Foreskin fibroblast (primary cell): ENCODE measurements at places on chromosomes 7 and 10.

GRCh38 chr10:48390933-48391845 is 84.7 kb downstream of the MAPK8 start:
- peak; percentile 52 for DNase-seq

DNA sequence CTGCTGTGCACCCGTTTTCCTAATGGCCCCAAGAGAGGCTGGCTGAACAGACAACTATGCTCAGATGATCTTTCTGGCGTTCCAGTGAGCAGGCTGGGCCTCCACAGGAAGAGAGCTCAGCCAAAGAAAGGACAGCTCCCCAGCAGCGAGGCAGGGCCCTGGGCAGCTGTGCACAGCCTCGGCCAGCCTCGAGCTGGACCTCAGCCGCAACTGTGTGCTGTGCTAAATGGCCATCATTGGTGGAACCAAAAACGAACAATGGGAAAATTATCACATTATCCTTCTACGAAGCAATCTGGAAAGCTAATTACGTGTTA is 97.5 kb downstream of the CTBP2 start:
- DNase-seq, result peak; percentile 88

- DNase-seq, result no peak
Measured at GRCh38 chr7:155104913-155105312, 34.8 kb downstream of the HTR5A start.

DNA sequence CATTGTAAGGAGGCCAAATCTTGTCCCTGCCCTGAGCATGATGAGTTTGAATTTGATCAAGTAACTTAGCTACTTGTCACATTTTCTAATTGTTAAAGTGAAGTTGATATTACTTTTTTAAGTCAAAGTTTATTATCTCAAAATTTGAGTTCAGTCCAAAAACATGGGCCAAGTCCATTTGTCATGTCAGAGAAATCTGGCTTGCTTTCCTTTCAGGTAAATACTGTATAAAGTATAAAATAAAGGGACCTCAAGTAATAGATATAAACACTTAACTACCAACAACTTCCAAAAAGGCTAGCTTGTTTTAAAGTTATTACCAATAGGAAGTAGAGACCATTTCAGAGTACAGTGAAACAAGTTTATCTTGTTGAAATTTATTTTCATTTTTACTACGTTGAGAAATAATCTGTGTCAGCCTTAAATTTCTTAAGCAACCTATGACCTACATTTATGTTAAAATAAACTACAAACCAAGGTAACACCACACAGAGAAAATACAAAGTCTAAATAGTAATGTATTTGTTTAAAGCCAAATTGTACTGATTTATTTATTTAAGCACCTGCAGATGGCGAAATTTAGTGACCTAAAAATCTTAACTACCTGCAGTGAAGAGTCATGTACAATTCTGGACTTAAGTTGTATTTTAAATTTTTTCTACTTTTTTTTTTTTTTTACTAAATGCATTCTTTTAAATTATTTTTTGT is 36.5 kb downstream of the FHIP2A start:
- DNase-seq, result no peak

DNA sequence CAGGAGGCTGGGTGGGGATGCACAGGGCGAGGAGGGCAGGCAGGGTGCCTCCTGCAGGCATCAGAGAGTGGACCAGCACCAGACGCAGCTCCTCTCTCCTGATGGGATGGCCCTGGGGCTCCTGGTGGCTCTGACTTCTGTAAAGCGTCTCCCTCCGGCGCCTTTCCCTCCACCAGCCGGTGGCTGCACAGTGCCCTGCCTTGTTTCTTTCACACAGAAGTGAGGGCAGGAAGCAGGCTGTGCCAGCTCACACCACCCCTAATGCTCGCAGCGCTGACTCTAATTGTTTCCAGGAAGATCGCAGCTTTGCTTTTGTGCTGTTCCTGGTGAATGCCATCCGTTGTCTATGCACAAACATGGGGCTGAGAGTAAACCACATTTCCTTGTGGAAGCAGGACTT is 152.3 kb upstream of the LANCL2 start:
- no peak for DNase-seq

GRCh38 chr10:78255796-78256638 is 222.4 kb downstream of the RPS24 start:
- DNase-seq, result peak; percentile 97

- DNase-seq, result peak; percentile 47
Measured at GRCh38 chr10:17431871-17432311, 22.5 kb downstream of the ST8SIA6 start.

- peak; percentile 76 for DNase-seq
Measured at GRCh38 chr7:7221599-7222038, 39.3 kb downstream of the C1GALT1 start.

GRCh38 chr7:80151274-80151665 is 16.6 kb downstream of the GNAI1 start:
- DNase-seq, result peak; percentile 75

DNA sequence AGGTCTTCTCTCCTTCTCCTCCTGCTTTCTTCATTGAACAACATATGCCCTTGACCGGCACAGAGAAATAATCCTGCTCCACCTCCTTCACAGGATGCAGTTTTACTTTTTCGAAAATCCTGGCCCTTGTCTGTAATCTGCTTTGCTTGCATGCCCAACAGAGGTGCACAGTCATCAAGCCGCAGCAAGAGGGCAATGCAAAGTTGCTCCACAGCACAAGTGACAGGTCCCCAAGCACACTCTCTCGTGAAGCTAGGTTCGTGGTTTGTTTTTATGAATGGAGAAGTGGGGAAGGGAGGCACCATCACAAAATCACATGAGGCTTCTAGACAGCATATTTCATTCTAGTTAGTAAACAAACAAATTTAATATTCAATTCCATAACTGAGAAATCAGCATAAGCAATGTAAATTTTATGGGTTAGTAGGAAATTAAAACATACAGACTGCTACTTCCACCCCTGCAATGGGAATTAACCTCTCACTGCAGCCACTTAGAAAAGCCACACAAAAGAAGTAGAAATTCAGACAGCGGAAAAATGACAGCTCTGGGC is 178.8 kb downstream of the TPK1 start:
- DNase-seq, result no peak

DNA sequence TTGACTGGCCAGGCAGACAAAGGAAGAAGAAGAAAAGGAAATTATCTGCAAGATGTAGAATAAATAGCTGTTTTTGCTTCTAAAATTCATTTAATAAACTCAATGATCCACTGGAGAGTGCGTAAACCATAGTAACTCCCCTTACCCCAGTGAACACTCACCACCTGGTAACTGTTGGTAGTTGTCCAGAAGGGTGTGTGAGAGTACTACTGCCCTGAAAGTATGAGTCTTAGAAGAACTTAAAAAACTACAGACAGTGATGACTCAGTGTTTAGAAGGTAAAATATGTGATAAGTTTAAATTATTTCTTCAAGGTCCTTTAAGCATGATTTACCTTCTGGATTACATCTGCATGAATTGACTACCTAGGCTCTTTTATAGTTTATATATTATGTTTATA is 53.0 kb upstream of the SEMA3A start:
- peak; percentile 67 for DNase-seq
